ENCODE measurements at places on chromosomes 6 and 20. TPM values are rescaled to one million over a fixed set of nuclear protein-coding genes. Genes with fewer than 3 reads are reported as not detected.
A peak's percentile ranks its signal among the peaks of the same experiment; 100 is the strongest.

The TRIM38 gene
- 0.09 TPM for total RNA-seq

GRCh38 chr6:105757512-105758200 lies 328.5 kb upstream of the PRDM1 start:
- no peak for ATAC-seq

The GPR63 gene
- total RNA-seq = 5.1 TPM

The HLA-DRB1 gene
- total RNA-seq = 4.2 TPM

DNA sequence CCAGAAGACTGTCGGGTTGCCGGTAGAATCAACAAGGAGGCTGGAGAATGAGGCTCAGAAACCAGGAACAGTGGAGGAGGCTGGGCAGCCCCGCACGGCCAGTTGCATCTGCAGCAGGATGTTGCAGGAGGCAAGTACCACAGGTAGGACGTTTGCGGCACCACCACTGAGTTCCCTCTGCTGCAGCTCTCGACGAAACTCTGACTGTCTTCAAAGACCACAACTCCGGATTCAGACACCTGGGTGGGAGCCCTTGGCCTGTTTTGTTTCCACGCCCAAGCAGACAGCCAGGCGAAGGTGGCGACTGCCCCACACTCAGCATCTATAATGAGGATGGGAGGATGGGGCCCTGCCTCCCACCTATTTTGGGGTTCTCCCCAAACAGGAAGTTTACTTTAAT lies 218.2 kb downstream of the ZDHHC14 start:
- no peak for ATAC-seq

The QRSL1 gene
- 15.9 TPM for total RNA-seq

DNA sequence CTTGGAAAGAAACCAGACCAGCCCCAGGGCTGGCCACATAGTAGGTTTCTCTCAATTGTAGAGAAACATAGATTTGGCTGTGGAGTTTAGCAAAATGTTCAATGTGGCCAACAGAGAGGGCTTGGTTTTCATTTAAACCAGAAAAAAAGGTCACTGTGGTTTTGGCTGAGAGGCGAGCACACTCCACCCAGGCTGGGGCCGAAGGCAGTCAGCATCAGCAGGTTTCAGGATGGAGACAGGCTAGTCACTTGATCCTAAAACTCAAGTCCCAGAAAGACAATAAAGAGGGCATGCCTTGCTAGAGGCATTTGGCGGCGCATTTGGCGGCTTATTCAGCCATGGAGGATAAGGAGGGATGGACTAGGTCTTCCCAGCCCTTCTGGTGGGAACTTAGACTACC lies 73.1 kb downstream of the PRND start:
- peak; percentile 72 for ATAC-seq

GRCh38 chr6:49205526-49205925 lies 257.5 kb downstream of the MMUT start:
- no peak for ATAC-seq

The TUBB2B gene
- total RNA-seq = 76.4 TPM

- no peak for ATAC-seq
Measured at GRCh38 chr6:20198775-20199174, 13.5 kb downstream of the MBOAT1 start.

- no peak for ATAC-seq
Measured at GRCh38 chr6:116102873-116103272, 2.2 kb downstream of the NT5DC1 start.

DNA sequence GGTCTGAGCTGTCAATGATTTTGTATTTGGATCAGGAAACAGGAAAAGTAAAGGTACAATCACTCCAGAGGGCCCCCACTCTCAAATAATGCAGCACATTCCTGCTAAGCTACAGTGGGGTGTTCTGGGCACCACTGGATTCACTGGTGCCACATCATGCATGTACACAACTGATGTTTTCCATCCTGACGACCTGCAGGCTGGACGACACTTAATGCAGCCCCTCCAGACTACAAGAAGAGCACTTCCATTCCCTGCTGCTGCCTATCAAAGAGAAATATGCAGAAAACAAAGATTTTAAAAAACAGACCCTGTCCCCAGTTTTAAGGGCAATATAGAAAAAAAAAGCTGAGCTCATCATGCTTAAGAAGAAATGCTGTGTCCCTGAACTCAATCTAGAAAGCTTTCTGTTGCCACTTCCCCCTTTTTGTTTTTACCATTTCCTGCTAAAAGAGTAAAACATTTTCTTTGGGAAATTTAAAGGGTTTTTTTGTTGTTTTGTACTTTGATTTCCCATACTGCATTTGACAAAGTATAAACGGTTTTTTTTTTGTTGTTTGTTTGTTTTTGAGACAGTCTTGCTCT lies 35.5 kb downstream of the ABHD12 start:
- no peak for ATAC-seq

The OLIG3 gene
- 1.1 TPM for total RNA-seq

DNA sequence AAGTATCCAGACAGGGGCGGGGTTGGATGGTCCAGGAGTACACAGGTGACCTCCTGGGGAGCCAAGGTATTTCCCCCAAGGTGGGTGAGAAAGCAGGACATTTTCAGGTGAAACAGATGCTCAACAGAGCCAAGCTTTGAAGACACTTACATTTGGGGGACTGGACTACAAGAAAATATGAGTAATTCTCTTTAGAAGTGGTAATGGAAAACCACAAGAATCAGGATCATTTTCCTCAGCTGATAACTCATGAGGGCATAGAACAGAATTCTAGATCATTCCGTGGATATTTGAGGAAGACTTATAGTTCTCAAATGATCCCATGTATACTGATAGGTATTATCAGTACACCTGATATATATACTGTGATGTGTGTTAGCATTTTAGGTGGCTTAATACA lies 89.9 kb downstream of the UST start:
- ATAC-seq = no peak

The DCBLD1 gene
- 9.4 TPM for total RNA-seq

The PLA2G7 gene
- 18.4 TPM for total RNA-seq

GRCh38 chr6:100678027-100678426 lies 203.1 kb downstream of the ASCC3 start:
- no peak for ATAC-seq

- peak; percentile 84 for ATAC-seq
Measured at GRCh38 chr6:16854986-16855385, 93.7 kb upstream of the ATXN1 start.

The NRSN1 gene
- total RNA-seq = 21.8 TPM

The MYT1 gene
- 0.56 TPM for total RNA-seq

DNA sequence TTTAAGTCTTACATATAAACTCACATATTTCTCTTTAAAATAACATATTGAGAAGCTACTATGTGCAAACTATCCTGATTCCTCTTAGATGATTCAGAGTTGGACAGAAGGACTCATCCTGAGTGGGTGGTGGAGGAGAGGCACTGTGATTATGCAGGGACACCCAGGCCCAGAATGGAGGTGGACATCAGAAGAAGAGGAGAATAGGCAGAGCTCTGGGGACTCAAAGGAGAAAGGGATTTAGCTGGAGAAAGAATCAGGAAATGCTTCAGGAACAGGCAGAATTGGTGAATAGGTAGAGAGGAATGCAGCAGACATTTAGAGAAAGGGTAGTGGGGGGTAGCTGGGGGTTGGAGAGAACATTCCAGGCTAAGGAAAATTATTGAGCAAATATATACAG lies 17.4 kb downstream of the RCAN2 start:
- ATAC-seq = no peak

The ZBTB46 gene
- total RNA-seq = 2.2 TPM

- ATAC-seq = peak; percentile 1
Measured at GRCh38 chr20:50309280-50309763, 118.7 kb downstream of the CEBPB start.

GRCh38 chr6:118309337-118310093 lies 238.6 kb upstream of the PLN start:
- no peak for ATAC-seq

GRCh38 chr6:26613201-26613600 lies 16.4 kb downstream of the ABT1 start:
- no peak for ATAC-seq

The HUS1B gene
- 0.41 TPM for total RNA-seq

The FKBP5 gene
- 19.4 TPM for total RNA-seq

DNA sequence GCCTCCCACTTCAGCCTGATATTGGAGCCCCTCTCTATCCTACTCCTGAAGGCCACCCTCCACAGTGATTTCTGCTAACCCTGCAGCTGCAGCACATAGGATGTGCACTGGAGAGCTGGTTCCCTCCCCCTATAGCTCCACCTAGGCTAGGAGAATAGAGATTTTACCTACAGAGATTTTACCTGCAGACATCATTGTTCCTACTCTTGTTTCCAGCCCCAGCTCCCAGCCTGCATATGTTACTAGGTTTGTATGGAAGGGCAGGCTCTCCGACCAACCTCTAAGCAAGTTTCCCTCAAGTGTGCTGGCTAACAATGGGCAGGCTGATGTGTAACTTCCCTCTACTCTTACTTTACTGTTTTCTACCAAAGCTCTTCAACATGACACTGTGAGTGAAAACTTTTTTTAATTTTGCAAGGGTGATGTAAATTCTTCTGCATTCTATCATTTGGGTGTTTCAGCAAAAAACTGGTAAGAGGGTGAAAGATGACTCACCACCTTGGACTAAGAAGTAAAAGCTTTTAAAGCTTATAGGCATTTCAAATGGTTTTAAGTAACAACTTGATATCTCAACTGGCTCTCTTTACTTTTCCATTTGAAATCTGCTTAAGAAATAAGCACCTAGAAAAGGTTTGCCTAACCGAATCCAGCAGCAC lies 106.8 kb downstream of the CDK19 start:
- ATAC-seq = peak; percentile 57

DNA sequence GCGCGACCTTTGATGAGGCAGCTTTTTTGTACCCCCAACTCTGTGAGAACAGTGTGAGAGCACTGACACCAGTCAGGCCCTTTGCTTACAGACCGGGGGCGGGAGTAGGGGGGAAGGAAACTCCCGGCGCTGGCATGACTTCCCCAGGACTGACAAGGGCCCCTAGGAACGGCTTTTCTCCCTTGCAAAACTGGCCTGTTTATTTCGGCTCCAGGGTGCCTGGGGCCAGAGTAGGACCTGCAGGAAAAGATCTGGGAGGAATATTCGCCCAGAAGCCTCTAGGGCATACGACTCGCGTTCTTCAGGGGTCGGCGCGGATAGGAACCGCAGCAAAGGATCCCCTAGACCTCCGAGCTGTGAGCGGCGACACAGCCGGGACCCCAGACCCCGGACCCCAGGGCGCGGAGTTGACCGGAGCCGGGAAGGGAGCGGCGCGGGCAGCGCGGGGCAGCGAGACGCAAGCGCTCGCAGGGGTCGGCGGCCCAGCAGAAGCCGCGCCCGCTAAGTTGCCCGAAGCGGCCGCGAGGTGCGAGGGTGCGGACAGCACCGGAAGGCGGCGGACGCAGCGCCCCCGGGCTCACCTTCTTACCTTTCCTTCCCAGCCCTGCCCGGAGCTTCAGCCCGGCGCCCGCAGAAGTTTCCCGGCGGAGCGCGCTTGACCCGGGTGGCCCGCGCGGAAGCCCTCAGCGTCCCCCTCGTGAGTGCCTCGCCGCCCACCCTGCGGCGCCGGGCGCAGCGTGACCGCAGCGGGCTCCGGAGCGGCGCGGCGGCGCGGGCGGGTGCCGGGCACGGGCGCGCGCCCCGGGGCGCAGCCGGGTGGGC lies at the start of gene POPDC3:
Gene POPDC3 (minus strand): TSS at position 771 of the 822 bp plus-strand sequence. CDS start 18,105 bp downstream, outside the sequence.
- peak; percentile 85 for ATAC-seq

All from motor neuron (in vitro differentiated cells).